ENCODE measurements at places on chromosomes 6 and 20.
A peak's percentile ranks its signal among the peaks of the same experiment; 100 is the strongest.

DNA sequence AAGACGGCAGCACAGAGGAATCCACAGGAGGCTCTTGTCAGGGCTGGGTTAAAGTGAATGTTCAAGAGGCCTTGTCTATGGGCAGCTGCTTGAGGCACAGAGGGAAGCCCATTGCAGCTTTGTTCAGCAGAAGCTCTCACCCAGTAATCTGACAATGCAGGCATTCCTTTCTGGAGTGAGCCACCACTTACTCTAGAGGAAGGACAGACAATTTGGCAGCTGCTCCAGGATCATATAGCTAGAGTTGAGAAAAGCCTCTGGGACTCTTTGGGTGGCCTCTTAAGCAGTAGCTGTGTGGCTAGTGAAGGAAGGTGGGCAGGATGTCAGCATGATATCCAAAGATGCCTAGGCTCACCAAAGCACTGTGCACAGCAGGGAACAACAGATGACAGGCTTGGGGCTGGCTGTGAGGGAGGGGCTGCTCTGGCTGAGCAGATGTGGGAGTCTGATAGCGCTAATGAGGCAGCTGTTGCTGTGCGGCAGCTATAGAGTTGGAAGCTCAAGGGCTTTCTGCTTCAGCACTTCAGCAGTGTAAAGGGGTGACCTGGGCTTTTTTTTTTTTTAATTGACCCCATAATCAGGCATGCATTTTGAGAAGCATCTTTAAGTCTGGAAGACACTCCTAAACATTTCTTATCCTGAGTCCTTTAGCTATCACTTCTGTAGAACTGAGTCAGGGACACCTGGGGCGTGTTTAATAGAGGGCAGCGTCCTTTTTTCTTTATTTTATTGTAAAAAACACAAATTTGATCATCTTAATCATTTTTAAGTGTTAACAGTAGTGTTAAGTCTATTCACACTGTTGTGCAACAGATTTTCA lies 27.2 kb downstream of the CMTR1 start:
- DNase-seq: no peak

DNA sequence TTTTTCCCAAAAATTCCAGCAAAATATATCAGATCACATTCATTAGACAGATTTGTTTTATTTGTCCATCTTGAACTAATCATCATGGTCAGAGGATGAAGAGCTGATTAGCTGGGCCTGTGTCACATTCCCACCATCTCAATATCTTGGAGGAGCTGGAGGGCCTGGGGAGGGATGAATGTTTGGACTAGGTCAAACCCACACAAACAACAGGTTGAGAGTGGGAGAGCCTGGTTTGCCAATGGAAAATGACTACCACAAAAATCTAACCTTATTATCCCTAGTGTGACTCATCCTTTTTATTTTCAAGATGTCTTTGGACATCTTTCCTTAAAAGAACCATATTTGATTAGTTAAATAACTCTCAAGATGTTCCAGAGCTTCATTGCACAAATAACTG lies 242.4 kb downstream of the OGFRL1 start:
- DNase-seq: no peak

DNA sequence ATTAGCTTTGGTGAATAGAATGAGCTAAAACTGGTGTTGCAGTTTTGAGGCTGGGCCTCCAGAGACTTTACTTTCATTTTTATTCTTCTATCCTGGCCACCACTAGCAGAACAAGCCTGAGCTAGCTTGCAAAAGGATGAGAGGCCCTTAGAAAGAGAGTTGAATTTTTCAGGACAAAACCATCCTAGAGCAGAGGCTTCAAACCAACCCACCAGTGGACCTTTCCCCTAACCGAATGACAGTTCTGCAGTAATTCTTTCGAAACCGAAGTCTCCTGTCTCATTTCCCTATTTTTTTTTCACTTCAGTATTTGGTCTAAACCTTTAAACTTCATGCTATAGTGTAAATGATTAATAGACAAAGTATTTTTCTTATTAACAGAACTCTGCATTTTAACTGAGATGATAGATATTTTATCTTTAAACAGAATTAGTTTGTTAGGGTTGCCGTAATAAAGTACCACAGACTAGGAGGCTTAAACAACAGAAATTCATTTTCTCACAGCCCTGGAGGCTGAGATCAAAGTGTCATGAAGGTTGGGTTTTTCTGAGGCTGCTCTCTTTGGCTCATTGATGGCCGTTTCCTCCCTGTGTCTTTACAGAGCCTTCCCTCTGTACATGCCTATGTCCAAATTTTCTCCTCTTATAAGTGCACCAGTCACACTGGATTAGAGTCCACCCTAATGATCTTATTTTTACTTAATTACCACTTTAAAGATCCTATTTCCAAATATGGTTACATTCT lies 80.6 kb upstream of the PAK5 start:
- DNase-seq: no peak

GRCh38 chr6:7604003-7604402 lies 14.0 kb downstream of the SNRNP48 start:
- no peak for DNase-seq

- no peak for DNase-seq
Measured at GRCh38 chr6:10412461-10413261, 2.2 kb downstream of the TFAP2A start.

DNA sequence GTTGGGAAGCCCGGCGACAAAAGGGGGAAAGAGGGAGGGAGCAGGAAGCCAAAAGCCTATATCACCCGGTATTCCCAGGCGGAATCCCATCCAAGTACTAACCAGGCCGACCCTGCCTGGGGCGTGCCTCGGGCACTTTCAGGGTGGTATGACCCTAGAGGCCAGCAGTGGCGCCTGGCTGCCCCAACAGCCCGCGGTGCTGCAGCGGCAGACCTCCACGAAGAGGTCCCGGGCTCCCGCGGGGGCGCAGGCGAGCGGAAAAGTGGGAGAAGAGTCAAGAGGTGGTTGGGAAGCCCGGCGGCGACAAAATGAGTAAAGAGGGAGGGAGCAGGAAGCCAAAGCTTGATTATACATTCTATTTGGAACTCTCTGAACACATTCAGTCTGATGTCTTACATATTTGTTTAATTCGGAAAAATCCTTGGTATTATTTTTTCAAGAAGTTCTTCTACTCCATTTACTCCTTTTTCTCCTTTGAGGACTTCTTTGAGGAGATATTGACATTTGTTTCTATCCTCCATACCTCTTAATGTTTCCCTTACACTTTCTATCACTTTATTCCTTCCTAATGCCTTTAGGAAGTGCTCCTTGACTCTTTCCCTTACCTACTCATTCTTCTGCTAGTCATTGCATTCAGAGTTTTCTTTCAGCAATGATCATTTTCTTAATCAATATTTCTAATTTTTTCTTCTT lies 11.5 kb downstream of the TREML4 start:
- no peak for DNase-seq

DNA sequence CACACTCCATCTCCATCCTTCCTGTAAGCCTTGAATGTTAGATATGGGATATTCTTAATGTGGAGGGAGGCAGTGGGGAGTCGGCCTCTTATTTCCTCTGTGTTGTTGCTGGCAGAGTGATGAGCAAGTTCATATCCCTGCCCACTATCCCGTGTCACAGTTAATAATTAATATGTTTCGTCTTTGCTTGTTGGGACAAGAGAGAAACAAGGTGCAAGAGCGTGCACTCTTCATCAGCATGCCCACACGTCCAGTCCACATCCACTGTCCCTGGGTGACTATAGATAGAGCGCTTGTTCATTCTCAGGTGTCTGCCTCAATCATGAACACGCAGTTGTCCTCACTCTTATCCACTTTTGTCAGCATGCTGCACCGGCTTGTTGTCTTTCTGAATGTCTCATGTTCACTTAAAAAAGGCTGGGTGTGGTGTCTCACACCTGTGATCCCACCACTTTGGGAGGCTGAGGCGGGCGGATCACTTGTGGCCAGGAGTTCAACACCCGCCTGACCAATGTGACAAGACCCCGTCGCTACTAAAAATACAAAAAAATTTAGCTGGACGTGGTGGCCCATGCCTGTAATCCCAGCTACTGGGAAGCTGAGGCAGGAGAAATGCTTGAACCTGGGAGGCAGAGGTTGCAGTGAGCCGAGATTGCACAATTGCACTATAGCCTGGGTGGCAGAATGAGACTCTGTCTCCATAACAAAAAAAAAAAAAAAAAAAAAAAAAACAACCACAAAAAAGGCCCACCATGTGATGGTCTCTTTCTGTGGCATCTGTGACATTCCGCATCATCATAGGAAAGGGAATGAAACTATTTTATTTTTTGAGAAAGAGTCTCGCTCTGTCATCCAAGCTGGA lies 34.2 kb downstream of the PPP1R3G start:
- DNase-seq: no peak

DNA sequence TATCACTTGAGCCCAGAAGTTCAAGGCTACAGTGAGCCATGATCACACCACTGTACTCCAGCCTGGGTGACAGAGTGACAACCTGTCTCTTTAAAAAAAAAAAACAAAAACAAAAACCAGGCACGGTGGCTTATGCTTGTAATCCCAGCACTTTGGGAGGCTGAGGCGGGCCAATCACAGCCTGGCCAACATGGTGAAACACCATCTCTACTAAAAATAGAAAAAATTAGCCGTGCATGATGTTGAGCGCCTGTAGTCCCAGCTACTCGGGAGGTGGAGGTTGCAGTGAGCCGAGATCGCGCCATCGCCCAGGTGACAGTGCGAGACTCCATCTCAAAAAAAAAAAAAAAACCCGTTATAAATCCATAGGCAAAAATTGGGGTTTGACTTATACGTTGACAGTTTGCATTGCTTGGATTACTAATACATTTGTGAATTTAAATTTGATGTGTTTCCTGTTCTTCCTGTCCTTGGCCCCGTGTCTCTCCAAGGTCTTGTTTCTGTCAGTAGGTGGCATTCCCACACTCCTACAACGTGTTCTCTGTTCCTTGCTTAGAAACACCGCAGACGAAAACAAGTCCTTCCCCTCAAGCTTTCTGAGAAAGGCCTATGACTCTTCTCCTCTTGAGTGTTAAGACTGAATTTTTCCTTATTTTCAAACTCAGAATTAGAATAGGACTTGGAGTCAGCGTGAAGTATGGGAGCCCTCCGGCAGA lies 147.0 kb downstream of the DTNBP1 start:
- DNase-seq: no peak

- no peak for DNase-seq
Measured at GRCh38 chr6:139472351-139473015, 98.0 kb upstream of the CITED2 start.

DNA sequence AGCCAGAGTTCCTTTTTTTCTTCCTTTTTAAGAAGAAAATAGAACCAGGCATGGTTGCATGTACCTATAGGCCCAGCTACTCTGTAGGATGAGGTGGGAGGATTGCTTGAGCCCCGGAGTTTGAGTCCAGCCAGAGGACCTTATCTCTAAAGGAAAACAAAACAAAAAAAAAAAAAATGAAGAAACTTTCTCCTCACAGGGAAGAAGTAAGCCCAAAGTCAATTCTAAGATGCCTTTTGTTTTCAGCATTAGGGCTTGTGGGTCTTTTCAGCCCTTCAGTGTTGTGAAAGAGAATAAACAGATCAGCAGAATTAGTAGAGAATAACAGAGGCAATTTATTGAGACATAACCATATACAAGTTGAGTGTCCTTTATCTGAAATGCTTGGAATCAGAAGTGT lies 26.8 kb downstream of the ZNF451 start:
- DNase-seq: no peak

- DNase-seq: no peak
Measured at GRCh38 chr6:25981568-25982263, 19.1 kb downstream of the TRIM38 start.

DNA sequence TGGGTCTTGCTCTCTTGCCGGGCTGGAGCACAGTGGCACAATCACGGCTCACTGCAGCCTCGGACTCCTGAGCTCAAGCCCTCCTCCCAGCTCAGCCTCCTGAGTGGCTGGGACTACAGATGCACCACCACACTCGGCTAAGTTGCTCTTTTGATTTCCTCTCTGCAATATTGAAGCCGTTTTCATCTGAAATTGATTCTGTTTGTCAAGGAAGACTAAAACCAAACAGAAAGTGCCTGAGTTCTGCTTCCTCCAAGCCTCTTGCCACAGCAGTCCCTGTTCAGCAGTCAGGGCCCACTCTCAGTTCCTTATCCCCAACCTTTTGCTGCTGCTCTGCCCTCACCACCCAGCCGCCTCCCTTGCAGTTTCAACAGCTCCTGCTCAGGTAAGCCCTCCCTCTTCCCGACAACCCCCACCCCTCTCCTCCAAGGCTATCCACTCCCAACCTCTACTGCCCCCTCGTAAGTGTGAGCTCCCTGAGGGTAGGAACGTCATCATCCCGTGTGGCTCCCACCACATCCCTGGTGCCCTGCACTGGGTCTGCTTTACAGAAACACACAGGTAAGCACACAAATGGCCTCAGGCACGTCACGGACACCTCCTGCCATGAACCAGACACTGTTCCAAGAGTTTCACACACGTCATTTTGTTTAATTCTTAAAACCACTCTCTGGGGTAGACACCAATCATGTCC lies 70.7 kb upstream of the TAB2 start:
- DNase-seq: no peak

DNA sequence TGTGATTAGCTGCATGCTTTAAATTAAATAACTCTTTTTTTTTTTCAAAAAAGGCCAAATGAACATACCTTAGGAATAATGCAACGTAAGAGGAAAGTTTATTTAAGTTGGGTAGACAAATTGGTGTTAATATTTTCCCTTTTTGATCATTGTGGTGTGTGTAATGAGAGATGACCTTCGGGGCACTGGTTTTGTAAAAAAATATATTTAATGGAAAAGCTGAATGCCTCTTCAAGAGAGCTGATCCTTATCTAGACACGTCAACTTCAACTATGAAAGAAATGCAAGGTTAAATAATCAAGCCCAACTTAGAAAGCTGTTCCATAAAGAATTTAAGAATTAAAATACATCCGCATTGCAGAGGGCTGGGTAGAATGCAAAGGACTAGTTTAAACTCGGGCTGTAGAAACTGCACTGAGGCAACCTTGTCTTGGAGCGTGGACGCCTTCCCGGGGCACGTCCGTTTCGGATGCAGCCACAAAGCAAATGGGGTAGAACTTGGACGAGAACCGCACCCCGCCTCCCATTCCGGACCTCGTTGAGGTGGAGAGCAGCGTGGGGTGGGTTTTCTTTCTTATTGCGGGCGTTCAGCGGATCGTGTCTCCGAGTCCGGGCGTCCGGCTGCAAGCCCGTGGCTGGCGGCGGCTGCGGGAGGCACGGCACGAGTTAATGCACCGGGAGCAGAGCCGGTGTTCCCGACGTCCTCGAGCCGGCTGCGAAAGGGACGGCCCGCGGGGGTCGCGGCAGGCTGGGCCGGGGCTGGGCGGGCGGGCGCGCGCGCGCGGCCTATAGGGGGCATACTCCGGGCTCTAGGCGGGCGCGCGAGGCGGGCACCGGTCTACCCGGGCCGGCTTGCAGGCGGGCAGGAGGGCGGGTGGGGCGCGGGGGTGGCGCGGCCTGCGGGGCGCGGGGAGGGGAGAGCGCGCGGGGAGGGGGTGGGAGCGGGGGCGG lies 1.9 kb downstream of the JARID2 start:
- peak; percentile 55 for DNase-seq
